EH (cell line): ENCODE measurements at places on chromosomes 5 and 9.

DNA sequence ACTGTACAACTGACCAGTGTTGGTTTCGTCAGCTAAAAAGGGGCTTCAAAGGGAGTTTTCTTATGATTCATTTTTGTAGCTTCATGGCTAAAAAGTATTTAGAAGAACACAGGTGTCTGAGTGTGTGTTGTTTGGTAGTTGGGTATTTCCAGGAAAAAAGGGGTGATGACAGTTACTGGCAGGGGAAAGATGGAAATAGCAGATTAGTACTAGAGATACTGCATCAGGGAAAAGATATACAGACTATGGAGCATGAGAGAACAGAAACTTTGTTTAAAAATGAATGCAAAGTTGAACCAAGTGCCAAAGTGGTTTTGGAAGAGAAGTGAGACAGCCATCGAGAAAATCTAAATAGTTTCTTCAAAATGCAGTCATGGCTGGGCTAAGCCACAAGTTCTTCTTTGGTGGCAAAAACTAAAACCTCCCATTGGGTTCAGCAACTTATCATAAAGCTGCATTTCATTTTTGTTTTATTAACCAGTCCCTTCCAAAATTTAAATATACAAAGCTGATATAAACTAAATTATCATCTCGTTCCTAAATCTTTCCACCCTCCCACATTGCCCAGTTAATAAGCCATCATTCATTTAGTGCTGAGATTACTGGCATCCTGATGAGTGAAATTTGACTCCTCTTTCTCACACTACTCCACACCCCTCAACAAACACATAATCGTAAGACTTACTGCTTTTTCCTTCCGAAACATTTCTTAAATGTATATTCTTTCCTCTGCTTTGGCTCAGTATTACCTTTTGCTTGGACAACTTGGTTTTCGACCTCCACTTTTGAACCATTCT is 33.5 kb downstream of the ELL2 start:
- no peak for DNase-seq

- no peak for DNase-seq
Measured at GRCh38 chr5:59473611-59474010, 419.9 kb downstream of the PDE4D start.

GRCh38 chr5:1667648-1668140 is 131.9 kb downstream of the MRPL36 start:
- no peak for DNase-seq

- peak; percentile 87 for DNase-seq
Measured at GRCh38 chr9:113219969-113220368, 1.1 kb downstream of the FKBP15 start.

DNA sequence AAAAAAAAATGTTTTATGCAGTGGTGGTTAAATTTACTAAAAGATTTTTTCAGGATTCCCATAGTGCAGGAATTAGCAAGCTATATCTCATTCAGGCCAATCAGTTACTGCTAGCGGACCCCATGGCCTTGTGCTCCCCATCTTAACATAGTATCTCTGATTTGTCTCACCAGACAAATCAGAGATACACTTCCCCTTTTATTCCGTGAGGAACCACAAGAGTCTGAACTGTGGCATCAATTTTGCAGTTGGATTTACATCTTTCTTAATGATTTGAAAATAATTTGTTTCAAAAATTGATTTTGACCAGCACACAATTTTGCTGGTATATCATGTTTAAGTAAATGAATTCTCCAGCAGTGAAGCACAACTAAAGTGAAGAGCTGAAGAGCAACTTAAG is 17.9 kb downstream of the ITGA1 start:
- DNase-seq: no peak

DNA sequence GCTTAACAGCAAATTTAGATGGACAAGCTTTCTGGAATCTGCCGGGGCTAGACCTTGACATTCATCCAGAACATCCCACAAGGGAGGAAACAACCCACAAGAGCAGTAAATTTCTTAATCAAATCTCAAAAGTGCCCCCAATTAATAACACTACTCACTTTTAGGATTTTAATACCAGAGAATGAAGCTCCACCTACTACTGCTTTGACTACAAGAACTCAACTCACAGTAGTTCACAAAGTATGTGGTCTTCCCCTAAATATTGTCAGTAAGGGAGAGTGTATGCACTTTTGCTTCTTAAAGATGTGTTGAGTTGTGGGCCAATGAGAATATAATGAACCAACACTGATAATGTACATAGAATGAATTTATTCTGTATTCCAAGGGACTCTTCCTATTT is 94.7 kb downstream of the EBF1 start:
- no peak for DNase-seq

DNA sequence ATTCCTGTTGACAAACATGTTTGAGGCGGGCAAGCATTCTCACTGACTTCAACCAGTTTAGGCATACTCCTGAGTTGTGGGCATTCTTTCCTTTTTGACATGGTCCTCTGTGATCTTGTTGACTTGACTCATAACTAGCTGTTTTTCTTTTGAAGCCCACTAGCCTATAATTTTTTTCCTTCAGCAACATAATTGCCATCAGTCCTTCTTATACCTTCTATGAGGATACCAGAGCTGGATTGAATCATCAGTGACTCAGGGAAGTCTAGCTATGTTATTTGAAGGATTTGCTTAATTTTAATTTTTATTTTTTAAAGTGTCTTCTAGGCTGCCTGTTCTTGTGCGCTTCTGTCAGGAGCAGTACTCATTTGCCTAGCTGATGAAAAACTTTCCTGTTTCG is 259.5 kb downstream of the NR3C1 start:
- DNase-seq: peak; percentile 71

DNA sequence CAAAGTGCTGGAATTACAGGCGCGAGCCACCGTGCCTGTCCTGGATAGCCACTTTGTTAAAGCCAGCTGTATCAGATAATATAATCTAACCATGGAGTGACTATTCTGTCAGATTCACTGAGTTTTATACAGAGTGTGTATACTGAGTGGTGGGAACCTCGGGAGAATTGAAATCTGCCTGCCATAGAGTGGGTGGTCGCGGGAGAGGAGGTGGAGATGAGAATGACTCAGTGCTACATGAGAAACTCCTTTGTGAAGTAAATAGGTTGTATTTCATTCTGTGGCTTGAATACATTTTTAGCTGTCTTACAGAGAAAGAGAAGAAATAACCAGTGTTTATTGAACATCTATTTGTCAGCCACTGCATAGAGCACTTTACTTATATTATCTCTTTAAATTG is 26.4 kb downstream of the ATP6V0E1 start:
- DNase-seq: peak; percentile 41

- peak; percentile 45 for DNase-seq
Measured at GRCh38 chr5:53480416-53481158, at the start of gene FST. FST (plus strand) TSS chr5:53480629; CDS start chr5:53480792, 163 bp downstream.

DNA sequence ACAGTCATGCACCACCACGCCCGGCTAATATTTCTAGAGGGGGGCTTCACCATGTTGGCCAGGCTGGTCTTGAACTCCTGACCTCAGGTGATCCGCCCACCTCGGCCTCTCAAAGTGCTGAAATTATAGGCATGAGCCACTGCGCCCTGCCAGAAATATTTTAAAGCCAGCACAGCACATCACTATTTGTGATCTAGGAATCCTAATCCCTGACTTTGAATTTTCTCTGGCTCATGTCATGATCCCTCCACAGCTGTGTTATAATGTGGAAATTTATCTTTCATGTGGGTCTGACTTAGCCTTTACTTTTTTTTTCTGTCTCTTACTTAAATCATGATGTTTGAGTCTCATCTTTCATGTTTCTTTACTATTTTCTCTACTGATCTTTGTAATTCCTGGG is 18.7 kb upstream of the ITGA1 start:
- DNase-seq: peak; percentile 27

- DNase-seq: no peak
Measured at GRCh38 chr5:106417163-106417562, 1253.6 kb downstream of the EFNA5 start.

- no peak for DNase-seq
Measured at GRCh38 chr5:100595812-100596173, 60.6 kb downstream of the FAM174A start.

DNA sequence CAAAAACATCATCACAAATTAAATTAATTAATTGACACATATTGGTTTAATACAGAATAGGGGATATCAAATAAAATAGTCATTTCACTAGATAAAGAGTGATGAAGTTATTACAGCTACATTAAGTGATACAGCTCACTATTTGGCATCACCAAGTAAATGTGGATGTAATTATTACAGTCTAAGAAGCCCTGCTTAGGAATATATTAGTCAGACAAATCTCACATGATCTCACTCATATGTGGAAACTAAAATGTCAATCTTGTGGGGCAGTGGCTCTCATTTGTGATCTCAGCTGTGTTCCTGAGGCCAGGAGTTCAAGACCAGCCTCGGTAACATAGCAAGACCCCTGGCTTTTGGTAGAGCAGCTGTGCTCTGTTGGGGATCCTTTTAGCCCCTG is 233.4 kb upstream of the RGMB start:
- DNase-seq: no peak

DNA sequence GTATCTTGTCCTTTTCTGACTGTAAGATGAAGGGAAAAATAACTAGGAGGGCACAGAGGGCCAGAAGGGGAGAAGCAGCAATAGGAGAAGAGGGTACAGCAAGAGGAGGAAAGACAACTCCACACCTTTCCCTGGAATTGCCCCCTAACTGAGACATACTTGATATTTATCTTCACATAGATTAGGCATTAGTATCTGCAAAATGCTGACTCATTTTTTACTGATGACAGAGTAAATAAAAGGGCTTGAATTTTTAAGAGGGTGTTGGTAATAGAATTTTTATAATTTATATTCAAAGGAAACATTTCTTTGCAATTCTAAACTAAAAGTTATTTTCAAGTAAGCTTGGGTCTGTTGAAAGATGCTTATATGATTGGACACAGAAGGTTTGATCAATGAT is 86.8 kb upstream of the PRRC1 start:
- no peak for DNase-seq

GRCh38 chr5:103428411-103428871 is 134.1 kb downstream of the NUDT12 start:
- DNase-seq: peak; percentile 92

GRCh38 chr5:55320571-55320970 is 12.8 kb downstream of the MTREX start:
- peak; percentile 2 for DNase-seq

GRCh38 chr5:8864053-8864452 is 681.8 kb downstream of the SEMA5A start:
- peak; percentile 62 for DNase-seq

DNA sequence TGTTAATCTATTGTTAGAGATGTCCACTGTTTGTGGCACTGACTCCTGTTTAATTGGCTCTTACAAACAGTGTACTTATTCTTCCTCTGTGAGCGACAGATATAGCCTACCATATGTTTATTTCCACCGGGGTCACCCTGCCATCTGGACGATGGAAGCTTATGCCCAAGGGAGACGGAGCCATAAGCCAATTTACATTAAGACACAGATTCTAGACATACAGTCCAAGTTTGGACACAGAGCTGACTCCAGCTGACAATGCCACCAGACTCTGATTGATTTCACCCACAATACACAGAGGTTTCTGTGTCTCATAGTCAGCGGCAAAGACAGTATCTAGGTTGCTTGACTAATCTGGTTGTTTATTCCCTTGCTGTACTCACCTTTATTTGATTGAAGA is 198.9 kb downstream of the ENC1 start:
- DNase-seq: no peak

DNA sequence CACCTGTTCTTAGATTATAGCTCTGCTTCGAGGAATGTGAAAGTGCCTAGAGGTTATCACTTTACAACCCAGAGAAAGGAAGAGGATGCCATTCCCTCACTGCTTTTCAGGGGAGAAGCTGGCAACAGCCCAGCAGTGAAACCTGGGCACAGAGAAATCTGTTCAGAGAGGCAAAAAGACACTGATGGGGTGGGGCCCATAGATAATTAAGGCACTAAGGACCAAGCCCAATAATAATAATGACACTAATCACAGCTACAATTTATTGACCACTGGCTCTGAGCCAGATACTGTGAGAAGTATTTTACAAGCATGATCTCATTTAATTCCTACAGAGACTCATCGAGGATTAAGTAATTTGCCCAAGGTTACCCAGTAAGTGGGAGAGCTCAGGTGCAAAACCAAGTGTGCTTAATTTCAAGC is 168.3 kb downstream of the PIK3R1 start:
- DNase-seq: no peak

DNA sequence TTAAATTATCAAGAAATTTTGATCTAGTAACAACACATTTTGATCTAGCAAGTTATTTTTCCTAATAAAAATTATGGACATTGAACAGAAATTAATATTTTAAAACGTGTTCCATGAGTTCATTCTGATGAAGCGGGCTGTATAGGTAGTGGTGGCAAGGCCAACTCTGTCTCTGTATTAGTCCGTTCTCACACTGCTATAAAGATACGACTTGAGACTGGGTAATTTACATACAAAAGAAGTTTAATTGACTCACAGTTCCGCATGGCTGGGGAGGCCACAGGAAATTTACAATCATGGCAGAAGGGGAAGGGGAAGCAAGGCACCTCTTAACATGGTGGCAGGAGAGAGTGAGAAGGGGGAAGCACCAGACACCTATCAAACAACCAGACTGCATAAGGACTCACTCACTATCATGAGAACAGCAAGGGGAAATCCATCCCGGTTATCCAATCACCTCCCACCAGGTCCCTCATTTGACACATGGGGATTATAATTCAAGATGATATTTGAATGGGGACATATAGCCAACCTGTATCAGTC is 61.2 kb downstream of the TMEM232 start:
- DNase-seq: no peak

DNA sequence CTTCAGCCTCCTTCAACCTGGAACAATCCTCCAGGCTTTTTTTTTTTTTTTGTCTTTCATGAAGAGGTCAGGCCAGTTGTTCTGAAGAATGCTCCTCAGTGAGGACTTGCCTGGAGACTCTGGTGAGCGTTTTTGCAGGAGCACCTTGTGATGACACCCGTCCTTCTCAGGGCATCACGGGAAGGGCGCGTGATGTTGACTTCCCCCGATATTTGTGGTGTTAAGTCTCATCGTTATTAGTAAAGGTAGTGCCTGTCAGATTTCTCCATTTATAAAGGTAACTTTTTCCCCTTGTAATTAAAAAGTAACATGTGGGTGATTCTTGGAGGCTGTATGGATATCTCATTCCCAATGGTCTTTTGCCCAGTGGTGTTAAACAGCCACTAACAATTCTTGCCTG is 11.1 kb upstream of the PSMB7 start:
- no peak for DNase-seq

DNA sequence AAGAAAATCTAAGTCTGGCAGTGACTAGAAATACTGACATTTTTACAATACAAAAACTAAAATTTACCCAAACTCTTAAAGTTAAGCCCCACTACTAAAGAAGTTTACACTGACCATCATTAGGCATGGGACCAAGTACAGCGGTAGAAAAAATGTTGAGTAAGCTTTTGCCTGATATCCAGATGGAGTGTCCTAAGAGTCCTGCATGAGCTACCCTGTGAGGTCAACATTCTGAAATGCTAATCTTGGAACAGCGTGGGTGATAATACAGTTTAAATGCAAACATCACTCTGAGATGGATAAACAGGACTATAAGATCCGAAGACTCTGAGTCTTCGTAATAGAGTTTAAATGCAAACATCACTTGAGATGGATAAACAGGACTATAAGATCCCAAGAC is 189.7 kb downstream of the DCP2 start:
- DNase-seq: no peak

GRCh38 chr9:7166074-7166473 is 408.3 kb downstream of the KDM4C start:
- DNase-seq: no peak
